ENCODE measurements at places on chromosomes 6 and 20. TPM values are rescaled to one million over a fixed set of nuclear protein-coding genes. Genes with fewer than 3 reads are reported as not detected.
A peak's percentile ranks its signal among the peaks of the same experiment; 100 is the strongest.

DNA sequence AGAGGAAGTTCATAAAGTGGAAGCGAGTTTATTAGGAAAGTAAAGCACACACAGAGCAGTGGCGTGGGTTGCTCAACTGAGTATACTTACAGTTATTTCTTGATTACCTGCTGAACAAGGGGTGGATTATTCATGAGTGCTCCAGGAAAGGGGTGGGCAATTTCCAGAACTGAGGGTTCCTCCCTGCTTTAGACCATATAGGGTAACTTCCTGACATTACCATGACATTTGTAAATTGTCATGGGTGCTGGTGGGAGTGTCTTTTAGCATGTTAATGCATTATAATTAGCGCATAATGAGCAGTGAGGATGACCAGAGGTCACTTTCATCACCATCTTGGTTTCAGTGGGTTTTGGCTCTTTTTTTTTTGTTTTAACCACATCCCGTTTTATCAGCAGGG is 29.8 kb downstream of the PDYN start:
- DNase-seq: no peak

DNA sequence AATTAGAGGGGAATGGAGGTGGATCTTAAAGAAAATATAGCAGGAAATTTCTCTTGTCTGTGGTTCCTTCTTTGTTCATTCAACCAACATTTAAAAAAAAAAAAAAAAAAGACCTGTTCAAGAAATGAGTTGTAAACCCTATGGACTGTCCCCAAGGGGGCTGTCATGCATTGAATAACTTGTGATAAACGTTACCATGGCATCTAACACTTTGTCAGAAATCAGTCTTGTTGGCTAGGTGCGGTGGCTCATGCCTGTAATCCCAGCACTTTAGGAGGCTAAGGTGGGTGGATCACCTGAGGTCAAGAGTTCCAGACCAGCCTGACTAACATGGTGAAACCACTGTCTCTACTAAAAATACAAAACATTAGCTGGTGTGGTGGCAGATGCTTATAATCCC is 381.7 kb downstream of the BCKDHB start:
- DNase-seq: no peak

GRCh38 chr6:10030942-10031537 is 383.8 kb downstream of the TFAP2A start:
- peak; percentile 24 for DNase-seq

GRCh38 chr6:20448828-20449227 is 47.1 kb downstream of the E2F3 start:
- DNase-seq: no peak

DNA sequence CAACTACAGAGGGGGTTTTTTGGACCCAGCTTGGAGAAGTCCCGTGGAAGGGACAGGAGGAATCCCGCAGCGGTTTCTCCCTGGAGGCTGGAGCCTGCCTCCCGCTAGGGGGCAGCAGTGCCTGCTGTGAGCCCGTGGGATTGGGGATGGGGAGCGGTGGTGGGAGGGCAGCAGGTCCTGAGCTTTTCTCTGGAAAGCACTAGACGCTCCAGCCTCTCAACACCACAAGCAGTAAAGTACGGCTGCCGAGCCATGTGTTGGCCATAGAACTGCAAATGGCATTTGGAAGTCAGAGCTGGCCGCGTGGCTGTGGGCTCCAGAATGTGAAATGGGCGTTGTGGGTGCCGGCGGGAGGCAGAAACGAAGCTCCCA is 47.8 kb downstream of the GMPR start:
- DNase-seq: no peak

GRCh38 chr6:30926644-30927043 is 5.3 kb downstream of the SFTA2 start:
- peak; percentile 57 for DNase-seq

DNA sequence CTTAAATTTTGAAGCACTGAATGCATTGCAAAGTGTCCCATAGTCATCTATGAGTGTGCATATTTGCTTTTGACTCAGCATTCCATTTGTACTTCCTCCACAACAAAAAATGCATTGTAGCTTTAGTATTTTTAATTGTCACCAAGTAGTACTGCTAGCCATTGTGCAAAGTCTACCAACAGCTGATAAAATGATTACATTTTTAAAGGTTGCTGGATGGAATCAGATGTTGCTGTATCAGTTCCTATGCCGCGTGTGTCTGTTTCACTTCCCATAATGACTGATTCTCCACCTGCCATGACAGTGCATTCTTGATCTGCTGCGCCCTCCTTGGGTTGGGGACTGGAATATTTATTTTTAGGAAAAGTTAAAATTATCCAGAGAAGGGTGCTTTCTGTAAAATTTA is 41.2 kb downstream of the SLX4IP start:
- DNase-seq: no peak

DNA sequence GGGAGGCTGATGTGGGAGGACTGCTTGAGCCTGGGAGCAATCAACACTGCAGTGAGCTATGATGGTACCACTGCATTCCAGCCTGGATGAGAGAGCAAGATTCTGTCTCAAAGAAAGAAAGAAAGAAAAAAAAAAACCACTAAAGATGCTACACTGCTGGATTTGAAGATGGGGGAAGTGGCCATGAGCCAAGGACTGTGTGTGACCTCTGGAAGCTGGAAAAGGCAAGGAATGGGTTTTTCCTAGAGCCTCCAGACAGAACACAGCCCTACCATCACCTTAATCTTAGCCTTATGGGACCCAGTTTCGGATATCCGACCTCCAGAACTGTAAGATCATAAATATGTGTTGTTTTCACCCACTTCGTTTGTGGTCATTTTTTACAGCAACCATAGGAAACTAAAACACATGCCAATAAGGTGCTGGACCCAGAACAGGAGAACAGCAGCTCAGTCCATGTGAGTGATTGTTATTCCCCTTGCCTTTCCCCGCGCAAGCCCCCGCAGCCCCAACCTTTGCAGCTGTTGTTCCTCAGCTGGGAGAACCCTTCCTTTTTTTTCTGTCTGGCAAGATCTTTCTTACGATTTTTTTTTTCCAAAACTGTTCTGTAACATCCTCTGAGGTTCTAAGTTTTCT is 11.1 kb upstream of the VAPB start:
- no peak for DNase-seq

The LINC00237 gene
- not detected for total RNA-seq

The TFAP2A gene
- 4.2 TPM for total RNA-seq

The PDYN gene
- not detected for total RNA-seq

The TRDN gene
- not detected for total RNA-seq
